ENCODE measurements at places on chromosomes 11 and 22.

GRCh38 chr11:131886201-131886600 is 515.8 kb downstream of the NTM start:
- DNase-seq, result no peak

GRCh38 chr22:34508797-34509196 is 557.2 kb upstream of the ISX start:
- DNase-seq, result no peak

GRCh38 chr22:46416891-46417580 is 81.5 kb downstream of the TRMU start:
- DNase-seq, result no peak

GRCh38 chr11:130979386-130979972 is 63.2 kb upstream of the SNX19 start:
- no peak for DNase-seq

DNA sequence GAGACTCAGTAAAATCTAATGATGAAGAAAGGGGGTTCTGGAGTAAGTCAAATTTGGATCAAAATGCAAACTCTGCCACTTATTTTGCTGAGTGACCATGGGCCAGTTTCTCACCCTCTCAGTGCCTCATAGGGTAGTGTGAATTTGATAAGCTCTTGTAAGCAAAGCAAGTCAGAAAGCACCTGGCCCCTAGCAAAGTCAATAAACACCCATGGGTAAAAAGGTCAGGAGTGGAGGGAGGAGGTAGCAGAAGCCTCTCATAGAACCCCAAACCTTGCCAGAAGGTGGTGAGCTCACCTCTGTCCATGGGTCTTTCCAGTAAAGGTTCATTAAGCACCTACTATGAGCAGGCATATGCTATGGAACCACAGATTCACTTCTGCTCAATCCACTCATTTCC is 18.5 kb upstream of the CACNG2 start:
- DNase-seq, result no peak

DNA sequence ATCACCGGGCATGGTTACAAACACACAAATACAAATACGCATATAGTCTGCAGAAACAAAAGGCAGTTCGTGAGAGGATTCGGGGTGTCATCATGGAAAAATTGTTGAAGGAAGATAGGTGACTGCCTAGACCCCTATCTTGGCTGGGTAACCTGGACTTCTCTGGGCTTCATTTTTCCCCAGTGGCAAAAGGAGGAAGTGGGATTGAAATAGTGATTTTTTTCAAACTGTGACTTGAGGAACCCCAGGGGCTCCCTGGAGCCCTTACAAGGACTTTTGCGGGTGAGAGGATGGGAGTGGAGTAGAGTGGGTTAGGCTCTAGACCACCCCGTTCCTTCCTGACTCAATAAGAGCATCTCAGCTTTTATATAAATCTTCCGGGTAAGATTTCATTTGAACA is 1.0 kb upstream of the ELF5 start:
- no peak for DNase-seq

GRCh38 chr11:72643547-72643946 is 30.7 kb downstream of the PDE2A start:
- DNase-seq, result no peak
